Activated CD4-positive, alpha-beta T cell treated with anti-CD3 and anti-CD28 coated beads, Interleukin-2, Interleukin-4, amounts not matched to agents 100 ng/mL and 50 ng/mL, durations not matched to agents 16 hours and 8 hours (primary cell): ENCODE measurements at places on chromosomes 5 and 9.

GRCh38 chr9:98021306-98022040, 35.1 kb upstream of the NANS start:
- DNase-seq: no peak

DNA sequence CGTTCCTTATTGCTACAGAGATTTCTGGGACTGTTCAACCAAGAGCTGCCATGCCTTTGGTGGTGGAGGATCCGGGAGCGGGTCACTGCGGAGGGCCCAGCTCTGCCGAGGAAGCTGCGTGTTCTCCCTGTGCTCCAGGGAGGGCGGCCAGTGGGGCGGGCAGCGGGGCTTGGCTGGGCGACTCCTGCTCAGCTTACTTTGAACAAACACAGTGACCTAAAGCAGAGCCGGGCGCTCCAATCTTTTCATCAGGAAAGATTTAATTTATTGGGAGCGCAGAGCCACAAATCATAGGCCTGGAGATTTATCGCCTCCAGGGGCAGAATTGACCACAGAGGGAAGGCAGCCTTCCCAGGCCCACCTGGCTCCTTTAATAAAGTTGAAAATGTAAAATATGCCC, 27.7 kb downstream of the LHX3 start:
- no peak for DNase-seq

DNA sequence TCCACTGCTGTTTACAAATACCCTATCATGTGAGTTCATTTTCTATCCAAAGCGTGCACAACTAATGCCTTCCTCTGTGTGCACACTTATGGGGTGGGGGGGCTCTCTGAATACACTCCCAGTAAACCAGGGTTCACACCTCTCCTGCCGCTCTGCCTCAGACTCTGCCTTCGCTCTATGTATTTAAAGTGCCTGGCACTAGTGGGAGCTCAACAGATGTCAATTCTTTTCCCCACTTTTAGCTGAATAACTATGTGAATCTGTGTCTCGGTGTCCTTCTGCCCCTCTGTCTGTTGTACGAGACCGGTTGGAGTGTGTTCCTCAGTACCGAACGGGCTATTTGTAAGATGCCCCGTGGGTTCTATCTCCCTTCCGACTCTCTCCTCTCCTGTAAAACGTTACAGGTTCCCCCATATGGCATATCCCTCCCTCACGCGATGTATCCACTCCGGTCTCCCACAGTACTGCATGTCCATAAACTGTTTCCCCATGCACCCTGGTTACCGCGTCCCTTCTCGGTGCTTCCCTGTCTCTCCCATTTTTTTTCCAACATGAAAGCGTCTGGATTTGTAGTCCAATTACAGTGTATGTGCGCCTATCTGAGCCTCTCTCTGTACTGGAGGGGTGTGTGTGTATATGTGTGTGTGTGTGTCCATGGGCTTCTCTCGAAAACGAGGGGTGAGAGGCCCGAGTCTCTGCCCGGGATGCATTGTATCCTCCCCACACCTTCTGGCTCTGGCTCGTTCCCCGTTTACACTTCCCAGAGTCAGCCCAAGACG, 1.6 kb downstream of the ELL2 start:
- no peak for DNase-seq

- no peak for DNase-seq
These were observed 180.7 kb downstream of the ERCC6L2 start for GRCh38 chr9:96056226-96056625.
